ENCODE measurements at places on chromosomes 6 and 20. TPM values are rescaled to one million over a fixed set of nuclear protein-coding genes. Genes with fewer than 3 reads are reported as not detected.

The ESR1 gene
- 0.05 TPM for total RNA-seq

The PGC gene
- not detected for total RNA-seq

GRCh38 chr6:225907-226306 lies 66.4 kb upstream of the DUSP22 start:
- H3K27me3 ChIP-seq: no peaks in the 10 kb centered on the region
- peaks cover 11% of the 10 kb centered on the region for H3K4me1 ChIP-seq
- no peak for DNase-seq
- H3K4me3 ChIP-seq: no peak overlapping the region
- H3K36me3 ChIP-seq: no peaks in the 10 kb centered on the region

DNA sequence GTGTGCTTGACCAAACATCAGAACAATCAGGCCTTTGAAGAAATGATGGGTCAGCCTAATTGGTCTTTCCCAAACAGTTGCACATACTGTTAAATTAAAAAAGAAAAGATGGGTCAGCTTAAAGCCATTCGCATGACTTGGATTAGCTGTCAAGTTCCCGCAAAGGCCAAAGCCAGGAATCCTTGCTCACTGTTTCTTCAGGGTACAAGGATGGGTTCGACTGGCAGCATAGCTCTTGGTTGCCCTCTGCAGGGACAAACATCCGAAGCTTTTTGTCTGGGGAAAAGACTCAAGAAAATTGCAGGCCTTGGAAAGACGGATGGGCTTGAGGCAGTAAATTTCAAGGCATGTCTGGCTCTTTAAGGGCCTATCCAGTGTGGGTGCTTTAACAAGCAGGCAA lies 168.0 kb downstream of the HDGFL1 start:
- peaks cover 8% of the 10 kb centered on the region for H3K4me1 ChIP-seq
- peak; percentile 59 for DNase-seq
- H3K4me3 ChIP-seq: no peak overlapping the region
- no peaks in the 10 kb centered on the region for H3K27me3 ChIP-seq
- no peak overlapping the region for H3K27ac ChIP-seq
- H3K36me3 ChIP-seq: no peaks in the 10 kb centered on the region
